ENCODE measurements at places on chromosomes 5 and 9. TPM values are rescaled to one million over a fixed set of nuclear protein-coding genes. Genes with fewer than 3 reads are reported as not detected.

The SPINK5 gene
- 0.16 TPM for polyA plus RNA-seq

The PRRX2 gene
- polyA plus RNA-seq = 4.3 TPM

The SH3RF2 gene
- polyA plus RNA-seq = 6.3 TPM

The ARID3C gene
- 0.24 TPM for polyA plus RNA-seq

The DIPK1B gene
- 19.6 TPM for polyA plus RNA-seq

The TEX48 gene
- polyA plus RNA-seq = not detected

The S100Z gene
- polyA plus RNA-seq = 0.35 TPM

The LECT2 gene
- 0.28 TPM for polyA plus RNA-seq

The TTC23L gene
- polyA plus RNA-seq = 0.32 TPM

The PTPN3 gene
- polyA plus RNA-seq = 1.7 TPM

The WNT8A gene
- polyA plus RNA-seq = not detected

The NR2F1 gene
- 6.9 TPM for polyA plus RNA-seq

The GADD45G gene
- polyA plus RNA-seq = 7.8 TPM

The PCDHGC5 gene
- 0.85 TPM for polyA plus RNA-seq

The FSTL4 gene
- 2.8 TPM for polyA plus RNA-seq

The TNC gene
- polyA plus RNA-seq = 65.2 TPM

The FOXD4L6 gene
- polyA plus RNA-seq = not detected

The REEP2 gene
- 9.4 TPM for polyA plus RNA-seq

The CDC20B gene
- 0.13 TPM for polyA plus RNA-seq

The SPTAN1 gene
- 256 TPM for polyA plus RNA-seq

The KIF12 gene
- not detected for polyA plus RNA-seq

The IFNA2 gene
- polyA plus RNA-seq = not detected

The IFNA21 gene
- polyA plus RNA-seq = not detected

The GPR151 gene
- polyA plus RNA-seq = not detected

The NR4A3 gene
- 0.87 TPM for polyA plus RNA-seq

The PCDHGB7 gene
- polyA plus RNA-seq = 7.5 TPM

The STK32A gene
- 0.62 TPM for polyA plus RNA-seq

The FGF1 gene
- 5.9 TPM for polyA plus RNA-seq

The DDX4 gene
- 0.13 TPM for polyA plus RNA-seq

The ADGRD2 gene
- polyA plus RNA-seq = 0.15 TPM

The PPP3R2 gene
- polyA plus RNA-seq = not detected

The NR5A1 gene
- polyA plus RNA-seq = not detected

The RMRP gene
- polyA plus RNA-seq = not detected

The SOHLH1 gene
- polyA plus RNA-seq = 0.29 TPM

The ADRB2 gene
- 1.6 TPM for polyA plus RNA-seq

The SCGB3A2 gene
- polyA plus RNA-seq = not detected

The SV2C gene
- polyA plus RNA-seq = 0.04 TPM

The MRRF gene
- 25.8 TPM for polyA plus RNA-seq

The GIN1 gene
- 9.8 TPM for polyA plus RNA-seq

The PDGFRB gene
- 163 TPM for polyA plus RNA-seq

The CDX1 gene
- polyA plus RNA-seq = not detected

The MRPS27 gene
- 53.6 TPM for polyA plus RNA-seq

The DAPK1 gene
- polyA plus RNA-seq = 26.7 TPM

The SLC9A3 gene
- 2.3 TPM for polyA plus RNA-seq

The PRR16 gene
- polyA plus RNA-seq = 21.3 TPM

The GPR150 gene
- polyA plus RNA-seq = 0.17 TPM

The QRFP gene
- polyA plus RNA-seq = 0.36 TPM

The SPINK4 gene
- polyA plus RNA-seq = not detected

The CDKN2A gene
- polyA plus RNA-seq = not detected

The GPX8 gene
- polyA plus RNA-seq = 81.5 TPM

Data from muscle of back (tissue), 13 donors.